ENCODE measurements at places on chromosomes 3 and 15. TPM values are rescaled to one million over a fixed set of nuclear protein-coding genes. Genes with fewer than 3 reads are reported as not detected.

Gene DLL4
- total RNA-seq, result 24.1 TPM

Gene GLDN
- not detected for total RNA-seq

Gene ZNF609
- 15.7 TPM for total RNA-seq

Gene ERICH6
- total RNA-seq, result not detected

Gene ITPKA
- 0.44 TPM for total RNA-seq

Gene RAB11A
- total RNA-seq, result 501 TPM

Gene GOLGA8G
- not detected for total RNA-seq

Gene CCDC39
- not detected for total RNA-seq

Gene PLXNA1
- 16.5 TPM for total RNA-seq

Gene LRRC31
- not detected for total RNA-seq

Gene EPB42
- total RNA-seq, result not detected

Gene NAALADL2
- total RNA-seq, result 0.13 TPM

Gene EDC3
- total RNA-seq, result 15.8 TPM

Gene NUP210
- 0.33 TPM for total RNA-seq

Gene FGF12
- 7.3 TPM for total RNA-seq

Gene C3orf52
- 4.0 TPM for total RNA-seq

Gene NMNAT3
- total RNA-seq, result 0.87 TPM

Gene SKOR1
- not detected for total RNA-seq

Gene ARRDC4
- total RNA-seq, result 1.5 TPM

Gene NCKIPSD
- 20.5 TPM for total RNA-seq

Gene CHRM5
- total RNA-seq, result not detected

Gene MESP2
- total RNA-seq, result not detected

Gene CCR9
- not detected for total RNA-seq

Gene PLCL2
- total RNA-seq, result 8.9 TPM

Gene TAGLN3
- not detected for total RNA-seq

Gene UPK1B
- not detected for total RNA-seq

Gene OCA2
- not detected for total RNA-seq

Gene ILDR1
- not detected for total RNA-seq
